ENCODE measurements at places on chromosomes 5 and 9.

DNA sequence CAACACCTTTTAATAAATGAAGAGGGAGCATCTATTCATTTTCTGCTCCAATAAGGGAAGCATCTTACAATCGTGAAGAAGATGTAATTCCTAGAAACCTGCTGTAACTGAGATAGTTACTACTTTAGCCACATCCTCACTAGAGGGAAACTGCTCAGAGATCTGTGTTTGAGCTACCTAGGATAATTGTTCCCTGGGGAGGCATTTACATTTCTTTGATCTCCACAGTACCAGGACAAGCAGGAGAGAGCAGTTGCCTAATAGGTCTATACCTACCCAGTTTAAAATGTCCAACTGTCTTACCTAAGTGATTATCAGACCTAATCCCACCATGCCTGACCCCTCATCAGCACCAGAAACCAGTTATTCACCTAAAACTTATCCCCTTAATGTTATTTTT is 196.9 kb downstream of the TUSC1 start:
- no peak for DNase-seq

- DNase-seq, result no peak
Measured at GRCh38 chr9:135989722-135990467, 28.7 kb upstream of the UBAC1 start.

DNA sequence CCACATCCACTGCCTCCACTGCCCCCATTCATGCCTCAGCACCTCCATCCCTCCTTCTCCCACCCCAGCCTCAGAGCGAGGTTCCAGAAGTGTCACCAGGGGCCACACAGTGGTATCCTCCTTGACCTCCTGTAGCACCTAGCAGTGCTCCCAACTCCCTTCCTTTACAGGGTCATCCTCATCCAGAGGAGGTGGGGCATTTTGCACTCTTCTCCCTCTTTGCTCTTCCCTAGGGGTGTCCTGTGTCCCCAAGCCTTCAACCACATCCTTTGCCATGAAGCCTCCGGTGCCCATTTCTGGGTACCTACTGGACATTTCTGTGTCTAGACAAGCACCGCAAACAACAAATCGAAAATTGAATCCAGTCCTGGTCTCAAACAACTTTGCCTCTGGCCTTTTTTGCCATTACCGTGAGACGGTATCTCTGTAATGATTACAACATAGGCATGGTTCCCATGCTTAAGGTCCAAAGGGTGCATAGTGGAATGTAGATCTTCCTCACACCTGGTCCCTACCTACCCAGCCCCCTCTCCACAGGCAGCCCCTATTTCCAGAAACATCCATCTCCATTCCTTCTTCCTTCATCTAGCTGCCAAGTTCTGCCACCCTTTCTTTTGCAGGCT is 17.6 kb downstream of the WWC1 start:
- no peak for DNase-seq

- no peak for DNase-seq
Measured at GRCh38 chr9:1454616-1455347, 404.6 kb downstream of the DMRT2 start.

DNA sequence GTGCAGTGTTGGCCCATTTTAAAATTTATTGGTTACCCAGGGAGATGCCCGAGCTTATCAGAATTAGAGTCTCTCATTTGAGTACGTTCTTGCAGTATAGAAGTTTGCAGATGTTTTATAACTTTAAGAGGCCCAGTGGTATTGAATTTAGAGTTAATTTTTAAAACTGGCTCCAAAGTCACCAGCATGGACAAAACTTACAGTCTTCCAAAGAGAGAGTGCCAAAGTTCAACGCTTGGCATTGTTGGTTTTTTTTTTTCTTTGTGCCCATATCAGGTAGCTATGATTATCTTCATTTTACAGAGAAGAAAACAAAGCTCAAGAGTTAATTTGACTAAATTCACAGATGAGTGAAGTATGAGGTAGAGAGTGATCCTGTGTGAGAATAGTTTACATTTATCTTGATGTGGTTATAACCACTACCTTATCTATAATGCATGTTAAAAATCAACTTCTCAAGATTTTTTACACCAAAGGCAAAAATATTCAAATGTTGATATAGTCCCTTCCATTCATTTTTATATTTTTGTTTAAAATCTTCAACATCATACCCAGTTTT is 273.7 kb upstream of the DMRT1 start:
- no peak for DNase-seq

DNA sequence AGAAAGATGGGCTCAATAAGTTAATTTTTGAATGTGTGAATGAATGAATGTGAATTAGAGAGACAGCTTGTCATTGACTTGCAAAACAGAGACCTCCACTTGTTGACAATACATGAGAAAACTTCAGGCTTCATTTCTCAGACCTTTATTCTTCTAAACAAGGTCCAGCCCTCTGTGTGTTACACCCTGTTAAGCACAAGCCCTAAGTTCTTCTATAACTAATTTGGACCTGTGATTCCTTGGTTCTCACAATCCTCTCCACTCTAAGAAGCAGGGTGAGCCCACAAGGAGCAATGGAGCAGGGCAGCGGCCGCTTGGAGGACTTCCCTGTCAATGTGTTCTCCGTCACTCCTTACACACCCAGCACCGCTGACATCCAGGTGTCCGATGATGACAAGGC is at the start of gene TMEM174:
TMEM174 (plus strand) TSS at position 243 of the 400 bp plus-strand sequence; CDS start at position 294, 51 bp downstream.
- no peak for DNase-seq

- DNase-seq, result no peak
Measured at GRCh38 chr5:158724521-158725188, 375.1 kb downstream of the EBF1 start.

DNA sequence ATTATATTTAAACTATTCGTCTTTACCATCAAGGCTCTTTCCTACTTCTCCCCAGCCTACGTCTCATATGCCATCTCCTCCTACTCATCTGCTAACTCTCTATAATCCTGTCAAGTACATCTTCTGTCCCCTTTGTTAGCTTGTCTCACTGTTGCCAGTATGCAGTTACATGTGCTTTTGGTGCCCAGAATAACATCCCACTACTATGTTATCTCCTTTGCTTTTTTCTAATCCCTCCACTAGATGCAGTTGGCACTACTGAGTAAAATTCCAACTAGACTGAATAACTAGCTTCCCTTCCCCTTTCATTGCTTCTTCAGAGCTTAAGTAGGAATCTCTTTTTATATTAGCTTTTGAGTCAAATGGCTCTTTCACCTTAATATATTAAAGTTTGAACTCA is 3.0 kb upstream of the ARRDC3 start:
- DNase-seq, result no peak

- DNase-seq, result no peak
Measured at GRCh38 chr5:140565780-140566095, 1.1 kb downstream of the SLC35A4 start.

GRCh38 chr9:127388856-127389238 is 8.1 kb upstream of the SLC2A8 start:
- no peak for DNase-seq

- DNase-seq, result no peak
Measured at GRCh38 chr5:119071561-119071995, 691 bp downstream of the DMXL1 start.

DNA sequence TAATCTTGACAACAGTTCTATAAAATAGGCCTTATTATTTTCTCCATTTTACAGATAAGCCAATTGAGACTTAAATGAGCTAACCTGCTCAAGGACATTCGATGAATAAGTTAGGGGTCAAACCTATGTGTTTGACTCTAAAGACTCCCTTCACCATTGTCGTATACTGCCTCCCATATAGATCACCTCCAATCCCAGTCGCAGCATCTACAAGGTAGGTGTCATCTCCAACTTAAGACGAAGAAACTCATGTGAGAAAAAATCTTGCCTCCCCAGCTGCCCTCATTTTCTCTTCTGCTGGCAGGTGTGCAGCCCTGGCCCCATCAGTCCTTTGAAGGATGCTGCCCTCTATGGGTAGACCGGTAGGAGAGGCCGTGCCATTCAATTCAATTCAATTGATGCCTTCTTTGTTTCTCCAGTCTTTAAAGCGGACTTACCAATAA is 75.2 kb upstream of the SMARCA2 start:
- no peak for DNase-seq

DNA sequence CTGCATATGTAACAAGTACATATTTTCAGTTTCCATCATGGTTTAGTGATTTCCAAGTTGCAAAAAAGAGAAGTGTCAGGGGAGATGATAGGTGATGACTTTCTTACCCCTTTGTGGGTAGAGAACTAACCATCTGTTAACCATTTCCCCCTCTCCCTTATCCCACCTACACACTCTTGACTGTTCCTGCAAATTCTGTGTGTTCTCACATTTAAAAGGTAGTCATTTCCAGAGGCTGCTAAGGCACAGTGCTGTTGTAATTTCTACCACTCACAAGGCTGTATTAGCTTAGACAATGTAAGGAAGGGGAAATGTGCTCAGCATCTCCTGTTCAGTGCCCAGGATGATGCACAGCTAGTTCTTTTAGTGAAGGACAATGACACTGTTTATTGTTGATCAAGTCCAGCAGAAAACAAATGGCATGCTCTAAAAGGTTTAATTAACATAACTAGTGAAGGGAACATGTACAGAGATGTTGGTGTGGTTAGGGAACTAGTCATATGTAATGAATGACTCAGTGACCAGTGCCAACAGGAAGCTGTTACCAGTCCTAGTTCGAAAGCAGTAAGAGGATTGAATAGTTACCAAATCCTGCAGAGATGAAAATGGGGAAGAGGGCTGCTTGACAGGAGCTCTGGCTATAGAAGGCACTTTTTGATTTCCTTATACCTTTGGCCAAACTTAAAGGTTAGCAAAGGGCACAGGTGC is 165.1 kb downstream of the PLK2 start:
- no peak for DNase-seq

- DNase-seq, result no peak
Measured at GRCh38 chr5:38211354-38211710, 47.0 kb upstream of the EGFLAM start.

DNA sequence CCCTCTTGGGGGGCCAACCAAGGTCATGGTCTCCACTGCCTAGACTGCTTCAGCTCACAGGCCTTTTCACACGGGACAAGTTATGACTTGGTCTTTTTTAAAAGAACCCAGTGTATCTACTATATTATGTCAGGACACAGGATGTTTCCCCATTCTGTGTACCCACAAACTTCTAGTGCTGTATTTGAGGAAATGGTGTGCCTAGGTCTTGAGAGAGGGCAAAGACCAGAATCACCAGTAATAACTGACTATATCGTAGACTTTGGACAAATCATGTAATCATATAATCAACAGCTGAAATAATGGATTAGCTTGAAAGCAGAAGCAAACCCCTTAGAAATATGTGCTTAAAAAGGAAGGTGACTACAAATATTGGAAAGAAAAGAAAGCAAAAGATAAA is 133.3 kb downstream of the ARL15 start:
- DNase-seq, result no peak

GRCh38 chr9:83116026-83116425 is 53.1 kb upstream of the RASEF start:
- DNase-seq, result no peak

DNA sequence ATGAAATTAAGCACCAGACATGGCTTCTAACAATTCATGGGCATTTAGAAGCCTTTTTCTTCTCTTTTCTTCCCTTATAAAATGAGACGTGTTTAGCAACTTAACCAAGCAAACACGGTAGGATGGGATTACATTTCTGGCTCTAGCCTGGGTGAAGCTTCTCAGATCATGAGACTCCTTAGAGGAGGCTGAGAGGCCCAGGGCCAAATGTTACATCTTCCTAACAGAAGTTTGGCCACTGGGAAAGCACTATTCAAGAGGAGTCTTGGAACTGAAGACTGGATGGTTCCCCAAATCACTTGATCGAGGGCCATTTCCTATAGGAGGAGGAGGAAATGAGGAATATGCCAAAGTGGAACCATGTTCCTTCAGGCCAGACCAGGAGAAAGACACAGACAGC is 1.9 kb downstream of the GABRP start:
- DNase-seq, result no peak

- no peak for DNase-seq
Measured at GRCh38 chr9:28155067-28155466, 581.8 kb upstream of the C9orf72 start.

GRCh38 chr5:174454464-174454863 is 269.9 kb upstream of the MSX2 start:
- DNase-seq, result no peak

GRCh38 chr5:39315995-39316394 is 48.3 kb downstream of the C9 start:
- DNase-seq, result no peak

DNA sequence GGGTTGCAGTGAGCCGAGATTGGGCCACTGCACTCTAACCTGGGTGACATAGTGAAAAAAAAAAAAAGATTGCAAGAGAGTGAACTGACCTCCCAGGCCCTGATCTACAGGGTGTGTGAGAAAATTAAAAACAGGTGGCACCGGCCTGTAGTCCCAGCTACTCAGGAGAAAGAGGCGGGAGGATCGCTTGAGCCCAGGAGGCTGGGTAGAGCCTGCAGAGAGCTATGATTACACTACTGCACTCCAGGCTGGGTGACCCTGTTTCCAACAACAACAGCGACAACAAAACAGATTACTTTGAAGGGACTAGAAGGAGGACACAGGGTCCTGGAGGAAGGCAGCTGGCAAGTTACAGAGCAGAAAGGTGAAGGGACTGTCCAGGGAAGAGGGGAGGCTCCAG is 42.2 kb upstream of the FABP6 start:
- DNase-seq, result no peak

DNA sequence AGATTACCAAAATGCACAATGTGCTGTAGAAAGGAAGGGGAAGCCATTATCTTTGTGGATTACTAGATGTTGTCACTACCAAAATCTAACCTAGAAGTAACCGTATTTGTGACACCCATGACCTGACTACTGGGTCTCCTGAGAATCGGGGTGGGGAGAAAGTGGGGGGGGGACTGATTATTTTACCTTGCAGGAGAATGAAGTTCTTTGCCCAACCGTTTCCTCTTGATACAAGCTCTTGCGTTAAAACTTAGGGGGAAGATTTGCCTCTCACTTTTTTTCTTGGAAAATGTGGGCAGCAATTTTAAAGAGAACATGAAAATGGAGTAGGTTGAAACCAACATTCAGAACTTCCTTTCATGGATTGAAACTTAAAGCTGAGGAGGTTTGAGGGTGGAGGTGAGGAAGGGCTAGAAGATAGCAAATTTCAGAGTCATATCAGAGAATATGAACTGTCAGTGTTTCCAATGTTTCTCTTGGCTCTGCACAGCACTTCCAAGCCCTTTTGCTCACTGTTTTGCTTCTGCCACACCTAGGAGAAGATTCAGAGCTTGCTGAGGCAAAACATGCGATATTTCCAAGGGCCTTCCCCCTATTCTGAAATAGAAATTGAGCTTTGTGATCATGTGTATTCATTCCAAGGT is 280.8 kb downstream of the AOPEP start:
- no peak for DNase-seq

GRCh38 chr5:30030101-30030500 is 1163.4 kb upstream of the CDH6 start:
- DNase-seq, result no peak
